Natural killer cell (primary cell): ENCODE measurements at places on chromosomes 1 and 21. TPM values are rescaled to one million over a fixed set of nuclear protein-coding genes. Genes with fewer than 3 reads are reported as not detected.

The TMEM201 gene
- total RNA-seq, result 8.8 TPM

The TPTE gene
- not detected for total RNA-seq

The FCER1G gene
- total RNA-seq, result 259 TPM

The IL20 gene
- not detected for total RNA-seq

The NOS1AP gene
- total RNA-seq, result 0.09 TPM

The HHIPL2 gene
- total RNA-seq, result not detected

The C21orf91 gene
- 46.4 TPM for total RNA-seq

The DNAJC28 gene
- total RNA-seq, result not detected

The CRNN gene
- total RNA-seq, result not detected

The SUSD4 gene
- total RNA-seq, result not detected

- DNase-seq, result no peak
- H3K4me1 ChIP-seq, result peaks cover 9% of the 10 kb centered on the region
- no peak overlapping the region for H3K4me3 ChIP-seq
- no peaks in the 10 kb centered on the region for H3K36me3 ChIP-seq
- no peak overlapping the region for H3K27ac ChIP-seq
- H3K27me3 ChIP-seq, result no peaks in the 10 kb centered on the region
Observed at GRCh38 chr1:173426057-173426456, 51.1 kb upstream of the PRDX6 start.

DNA sequence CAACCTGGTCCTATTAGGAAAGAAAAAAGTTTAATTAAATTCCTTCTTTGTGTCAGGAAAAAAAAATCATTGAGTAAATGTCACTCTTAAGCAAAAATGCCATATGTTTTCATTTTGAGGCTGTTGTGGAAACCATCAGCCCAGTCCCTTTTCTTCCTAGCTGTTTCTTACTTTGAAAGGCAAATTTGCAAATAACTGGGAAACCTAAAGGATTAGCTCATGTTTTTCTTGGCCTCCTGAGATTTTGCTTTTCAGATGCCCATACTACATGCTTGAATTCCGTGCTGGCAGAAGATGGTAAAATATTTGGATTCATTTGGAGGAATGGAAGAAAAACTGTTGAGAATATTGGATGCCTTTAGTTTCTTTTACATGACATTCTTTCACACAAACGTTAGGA lies 182.1 kb upstream of the ADAMTS5 start:
- no peaks in the 10 kb centered on the region for H3K36me3 ChIP-seq
- no peak overlapping the region for H3K4me3 ChIP-seq
- no peak overlapping the region for H3K27ac ChIP-seq
- no peaks in the 10 kb centered on the region for H3K4me1 ChIP-seq
- DNase-seq, result no peak

GRCh38 chr1:178490136-178490535 lies 6.6 kb downstream of the CLEC20A start:
- H3K4me3 ChIP-seq, result no peak overlapping the region
- no peaks in the 10 kb centered on the region for H3K36me3 ChIP-seq
- no peak for DNase-seq
- peaks cover 4% of the 10 kb centered on the region for H3K27me3 ChIP-seq

DNA sequence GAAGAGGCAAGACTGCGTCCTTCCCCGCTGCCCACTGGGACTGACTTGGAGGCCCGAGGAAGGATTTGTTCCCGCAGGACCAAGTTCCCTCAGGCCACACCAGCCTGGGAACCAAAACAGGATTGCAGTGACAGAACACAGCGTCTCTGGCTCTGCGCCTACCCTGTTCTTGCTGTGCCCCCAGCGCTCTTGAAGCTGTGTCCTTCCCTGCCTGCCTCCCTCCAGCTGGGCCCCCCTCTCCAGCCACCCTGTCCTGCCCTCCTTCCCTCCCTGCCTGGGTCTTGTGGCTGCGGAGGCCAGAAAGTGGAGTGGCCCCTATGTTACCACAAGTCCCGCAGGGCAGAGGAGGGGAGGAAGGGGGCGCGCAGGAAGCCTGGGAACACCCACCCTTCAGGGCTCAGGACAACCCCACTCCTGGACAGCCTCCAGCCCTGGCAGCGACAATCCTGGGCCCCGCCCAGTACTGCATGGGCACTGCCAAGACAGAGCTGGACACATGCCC lies 164.9 kb downstream of the DYRK1A start:
- no peaks in the 10 kb centered on the region for H3K36me3 ChIP-seq
- peaks cover 9% of the 10 kb centered on the region for H3K27me3 ChIP-seq
- H3K27ac ChIP-seq, result no peak overlapping the region
- no peak overlapping the region for H3K4me3 ChIP-seq

DNA sequence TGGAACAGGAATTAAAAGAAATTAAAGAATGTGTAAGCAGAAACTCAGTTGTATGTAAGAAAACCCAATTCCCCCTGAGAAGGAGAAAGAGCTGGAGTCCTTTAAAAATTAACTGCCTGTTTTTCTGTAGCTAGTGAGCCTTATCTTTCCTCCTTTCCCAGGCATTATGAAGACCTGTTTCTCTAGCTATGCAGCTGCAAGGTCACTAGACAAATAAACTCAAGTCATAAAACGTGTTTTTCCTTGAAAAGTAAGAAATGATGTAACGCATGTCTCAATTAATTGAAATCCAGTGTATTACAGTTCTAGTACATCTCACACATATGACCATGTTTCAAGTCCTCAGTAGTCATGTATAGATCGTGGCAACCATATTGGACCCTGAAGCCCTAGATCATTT lies 5.3 kb downstream of the S100A12 start:
- DNase-seq, result no peak
- no peaks in the 10 kb centered on the region for H3K36me3 ChIP-seq
- no peaks in the 10 kb centered on the region for H3K4me1 ChIP-seq
- no peaks in the 10 kb centered on the region for H3K27me3 ChIP-seq

DNA sequence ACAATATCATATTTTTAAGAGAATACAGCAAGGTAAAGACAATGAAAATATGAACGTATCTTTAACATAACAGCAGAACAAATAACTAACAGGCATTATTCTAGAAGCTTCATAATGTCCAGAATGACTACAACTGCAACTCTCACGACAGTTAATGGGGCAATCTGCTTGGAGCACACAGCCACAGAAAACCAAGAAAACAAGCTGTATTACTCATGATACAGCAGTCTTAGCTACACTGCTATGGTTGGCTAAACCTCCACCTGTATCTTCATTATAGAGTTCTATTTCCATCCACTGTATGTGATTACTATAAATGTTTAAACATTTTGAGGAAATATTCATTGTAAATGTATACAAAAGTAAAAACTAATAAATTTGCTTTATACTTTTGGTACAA lies 139.9 kb downstream of the DPYD start:
- no peak overlapping the region for H3K4me3 ChIP-seq
- peaks cover 5% of the 10 kb centered on the region for H3K36me3 ChIP-seq
- no peaks in the 10 kb centered on the region for H3K4me1 ChIP-seq
- no peak for DNase-seq

- H3K4me1 ChIP-seq, result no peaks in the 10 kb centered on the region
- H3K36me3 ChIP-seq, result no peaks in the 10 kb centered on the region
- no peaks in the 10 kb centered on the region for H3K27me3 ChIP-seq
- H3K4me3 ChIP-seq, result no peak overlapping the region
- no peak for DNase-seq
Observed at GRCh38 chr1:152745289-152745704, 12.5 kb upstream of the KPRP start.

- H3K27me3 ChIP-seq, result no peaks in the 10 kb centered on the region
- peak; percentile 81 for DNase-seq
- H3K36me3 ChIP-seq, result peaks cover 23% of the 10 kb centered on the region
- H3K4me1 ChIP-seq, result no peaks in the 10 kb centered on the region
- no peak overlapping the region for H3K27ac ChIP-seq
Observed at GRCh38 chr1:212368073-212368484, 46.6 kb downstream of the PACC1 start.

DNA sequence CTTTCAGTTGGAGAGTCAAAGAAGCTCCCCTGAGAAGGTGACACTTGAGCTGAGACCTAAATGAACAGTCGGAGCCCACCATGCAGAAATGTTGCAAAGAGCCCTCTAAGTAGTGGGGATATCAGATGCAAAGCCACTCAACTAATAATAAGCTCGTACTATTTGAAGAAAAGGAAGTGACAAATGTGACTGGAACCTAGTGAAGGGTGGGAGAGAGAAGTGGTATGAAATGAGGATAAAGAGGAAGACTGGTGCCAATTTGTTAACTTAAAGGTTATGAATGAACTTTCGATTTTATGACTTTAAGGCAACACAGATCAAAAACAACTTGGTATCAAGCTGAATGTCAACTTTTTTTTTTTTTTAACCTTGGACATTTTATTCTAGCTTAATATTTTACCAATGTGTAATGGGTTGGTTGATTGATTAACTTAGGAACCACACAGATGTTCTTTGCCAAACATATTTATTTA lies 14.7 kb downstream of the LYPLAL1 start:
- DNase-seq, result no peak
- H3K36me3 ChIP-seq, result no peaks in the 10 kb centered on the region
- no peak overlapping the region for H3K27ac ChIP-seq
- H3K4me3 ChIP-seq, result no peak overlapping the region
- no peaks in the 10 kb centered on the region for H3K27me3 ChIP-seq

- H3K27ac ChIP-seq, result no peak overlapping the region
- no peak overlapping the region for H3K4me3 ChIP-seq
- H3K4me1 ChIP-seq, result no peaks in the 10 kb centered on the region
- H3K36me3 ChIP-seq, result no peaks in the 10 kb centered on the region
Observed at GRCh38 chr1:167833904-167834303, 80.0 kb downstream of the ADCY10 start.

GRCh38 chr1:19124273-19124672 lies 85.8 kb downstream of the UBR4 start:
- H3K27ac ChIP-seq, result peak overlapping the region; percentile 61
- no peak overlapping the region for H3K4me3 ChIP-seq
- H3K36me3 ChIP-seq, result peaks cover 96% of the 10 kb centered on the region
- peak; percentile 16 for DNase-seq
- peaks cover 28% of the 10 kb centered on the region for H3K4me1 ChIP-seq

- no peaks in the 10 kb centered on the region for H3K27me3 ChIP-seq
- no peaks in the 10 kb centered on the region for H3K36me3 ChIP-seq
- no peak overlapping the region for H3K27ac ChIP-seq
- no peak for DNase-seq
Observed at GRCh38 chr1:205689479-205689878, 9.2 kb upstream of the SLC45A3 start.

DNA sequence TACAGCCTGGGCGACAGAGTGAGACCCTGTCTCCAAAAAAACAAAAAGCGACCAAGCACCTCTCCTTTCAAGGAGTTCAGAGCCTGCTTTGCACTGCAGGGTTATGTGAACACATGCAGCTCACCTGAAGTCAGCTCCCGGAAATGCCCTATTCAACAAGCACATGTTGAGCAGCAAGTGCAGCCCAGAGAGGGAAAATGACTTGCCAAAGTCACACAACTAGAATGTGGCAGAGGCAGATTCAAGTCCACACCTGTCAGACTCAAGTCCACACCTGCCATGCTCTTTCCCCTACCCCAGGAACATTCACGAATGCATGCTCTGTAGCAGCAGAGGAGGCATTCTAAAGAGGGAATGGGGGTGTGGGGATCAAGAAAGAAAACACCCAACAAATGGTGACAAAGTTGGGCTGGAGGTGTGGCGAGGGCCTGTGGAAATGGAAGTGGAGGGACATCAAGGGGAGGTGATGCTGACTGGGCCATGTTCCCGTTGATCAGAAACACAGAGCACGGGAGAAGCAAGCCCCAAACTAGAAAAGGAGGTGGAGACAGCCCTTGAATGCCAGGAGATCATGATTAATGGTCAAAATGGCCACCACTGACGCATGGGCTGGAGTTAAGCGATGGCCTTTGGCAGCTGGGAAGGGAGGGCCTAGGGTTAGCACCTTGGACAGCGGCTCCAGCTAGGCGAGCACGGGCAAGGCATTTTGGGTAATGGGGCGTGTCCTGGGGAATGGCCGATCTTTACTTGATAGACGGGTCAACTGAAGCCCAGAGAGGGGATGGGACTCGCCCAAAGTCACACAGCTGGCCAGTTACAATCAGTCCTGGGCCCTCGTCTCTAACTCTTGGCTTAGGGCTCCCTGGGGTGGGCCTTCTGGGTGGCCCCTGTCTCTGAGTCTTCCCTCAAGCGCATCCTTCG lies 21.5 kb downstream of the RAP1GAP start:
- H3K4me3 ChIP-seq, result no peak overlapping the region
- peaks cover 13% of the 10 kb centered on the region for H3K27me3 ChIP-seq
- peak; percentile 45 for DNase-seq
- H3K4me1 ChIP-seq, result peaks cover 14% of the 10 kb centered on the region
- no peaks in the 10 kb centered on the region for H3K36me3 ChIP-seq

GRCh38 chr1:9849691-9850441 lies 26.1 kb upstream of the CLSTN1 start:
- peak; percentile 59 for DNase-seq
- H3K4me3 ChIP-seq, result peak overlapping the region; percentile 13

DNA sequence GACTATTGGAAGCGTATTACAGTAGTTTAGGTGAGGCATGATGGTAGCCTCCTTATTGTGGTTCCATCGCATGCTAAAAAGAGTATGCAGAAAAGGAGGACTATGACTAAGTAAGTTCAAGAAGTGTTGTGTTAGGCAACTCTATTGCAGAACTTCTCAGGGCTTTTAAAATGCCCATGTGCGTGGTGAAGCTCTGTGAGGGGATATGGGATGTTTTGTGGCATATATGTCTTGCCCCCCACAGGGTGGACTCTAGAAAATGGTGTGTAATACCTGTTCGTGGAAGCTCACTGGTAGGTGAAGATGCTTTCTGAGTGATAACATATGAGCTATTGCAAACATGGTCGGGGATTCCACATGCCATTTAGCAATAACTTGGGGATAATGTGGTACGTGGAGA lies 31.7 kb downstream of the MAN1A2 start:
- no peaks in the 10 kb centered on the region for H3K4me1 ChIP-seq
- H3K27me3 ChIP-seq, result no peaks in the 10 kb centered on the region
- H3K36me3 ChIP-seq, result peaks cover 11% of the 10 kb centered on the region
- no peak for DNase-seq
- no peak overlapping the region for H3K4me3 ChIP-seq
- no peak overlapping the region for H3K27ac ChIP-seq

DNA sequence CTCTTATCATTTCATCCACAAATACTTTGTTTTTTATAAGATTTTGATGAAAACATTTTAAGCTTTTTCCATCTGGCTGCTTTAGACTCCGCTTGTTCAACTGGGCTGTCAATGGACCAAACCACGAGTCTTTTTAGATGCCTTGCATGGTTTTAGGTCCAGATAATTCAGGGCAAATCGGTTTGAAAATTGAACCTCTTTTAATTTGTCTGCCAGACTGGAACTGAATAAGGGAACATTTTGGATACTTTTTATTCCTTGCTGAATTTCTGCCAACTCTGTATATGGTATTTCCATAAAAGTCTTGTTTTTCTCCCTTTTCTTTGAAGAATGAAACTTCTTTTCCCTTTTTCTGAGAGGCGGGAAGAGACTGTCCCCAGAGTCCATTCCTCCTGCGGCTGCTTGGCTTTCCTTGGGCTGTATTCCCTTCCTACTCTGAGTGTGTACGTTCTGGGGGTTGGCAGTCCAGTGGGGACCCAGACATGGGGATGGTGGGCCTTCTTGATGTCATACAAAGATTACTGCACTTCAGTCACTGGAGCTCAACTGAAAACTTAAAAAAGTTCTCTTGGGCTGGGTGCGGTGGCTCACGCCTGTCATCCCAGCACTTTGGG lies 46.5 kb upstream of the CNN3 start:
- H3K27me3 ChIP-seq, result no peaks in the 10 kb centered on the region
- no peak overlapping the region for H3K4me3 ChIP-seq
- no peaks in the 10 kb centered on the region for H3K4me1 ChIP-seq
- no peak overlapping the region for H3K27ac ChIP-seq
- DNase-seq, result no peak
